Lung (tissue), 17 donors: ENCODE measurements at places on chromosomes 1 and 21. TPM values are rescaled to one million over a fixed set of nuclear protein-coding genes. Genes with fewer than 3 reads are reported as not detected.

Gene KRTAP19-1
- total RNA-seq = not detected

Gene PRKAA2
- total RNA-seq = 6.1 TPM

GRCh38 chr1:159678939-159679338 lies 35.5 kb downstream of the CRP start:
- H3K4me1 ChIP-seq = no peaks in the 10 kb centered on the region
- H3K27me3 ChIP-seq = no peaks in the 10 kb centered on the region
- no peak overlapping the region for H3K4me3 ChIP-seq
- no peak for DNase-seq
- no peak overlapping the region for H3K27ac ChIP-seq

DNA sequence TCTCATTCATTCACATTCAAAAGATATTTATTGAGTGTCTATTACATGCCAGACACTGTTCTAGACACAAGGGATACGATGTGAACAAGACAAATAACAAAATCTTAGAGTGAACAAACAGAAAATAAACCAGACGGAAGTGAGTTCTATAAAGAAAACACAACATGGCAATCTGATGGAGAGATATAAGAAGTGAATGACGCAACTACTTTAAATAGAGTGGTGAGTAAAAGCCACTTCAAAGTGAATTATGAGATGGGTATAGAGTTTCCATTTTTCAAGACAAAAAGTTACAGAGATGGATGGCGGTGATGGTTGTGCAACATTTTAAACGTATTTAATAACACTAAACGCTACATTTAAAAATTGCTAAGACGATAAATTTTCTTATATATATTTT lies 75.4 kb downstream of the CEP170 start:
- no peaks in the 10 kb centered on the region for H3K4me1 ChIP-seq
- H3K27me3 ChIP-seq = no peaks in the 10 kb centered on the region
- no peaks in the 10 kb centered on the region for H3K36me3 ChIP-seq
- DNase-seq = no peak

DNA sequence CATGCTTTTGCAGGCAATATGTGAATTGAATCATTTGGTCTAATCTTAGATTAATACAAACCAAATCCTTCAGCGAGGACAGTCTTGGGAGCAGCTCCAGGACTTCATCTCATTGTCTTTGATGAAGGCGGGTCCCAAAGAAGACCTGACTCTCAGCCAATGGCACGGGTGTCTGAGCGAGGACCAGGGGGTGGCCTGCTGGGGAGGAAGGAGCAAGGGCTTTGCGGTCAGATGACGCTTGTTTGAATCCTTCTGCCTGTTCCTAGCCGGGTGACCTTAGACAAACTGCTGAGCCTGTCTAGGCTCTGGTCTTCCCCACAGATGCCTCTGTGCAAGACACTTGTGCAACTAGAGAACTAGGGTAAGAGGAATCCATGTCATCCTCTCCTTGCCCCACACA lies 312.1 kb upstream of the VAMP3 start:
- H3K4me1 ChIP-seq = no peaks in the 10 kb centered on the region
- no peak overlapping the region for H3K4me3 ChIP-seq
- H3K27me3 ChIP-seq = no peaks in the 10 kb centered on the region
- no peak for DNase-seq
- H3K27ac ChIP-seq = no peak overlapping the region
